ENCODE measurements at places on chromosomes 3 and 15.

GRCh38 chr3:125129512-125129997, 73.8 kb upstream of the HEG1 start:
- DNase-seq, result no peak

DNA sequence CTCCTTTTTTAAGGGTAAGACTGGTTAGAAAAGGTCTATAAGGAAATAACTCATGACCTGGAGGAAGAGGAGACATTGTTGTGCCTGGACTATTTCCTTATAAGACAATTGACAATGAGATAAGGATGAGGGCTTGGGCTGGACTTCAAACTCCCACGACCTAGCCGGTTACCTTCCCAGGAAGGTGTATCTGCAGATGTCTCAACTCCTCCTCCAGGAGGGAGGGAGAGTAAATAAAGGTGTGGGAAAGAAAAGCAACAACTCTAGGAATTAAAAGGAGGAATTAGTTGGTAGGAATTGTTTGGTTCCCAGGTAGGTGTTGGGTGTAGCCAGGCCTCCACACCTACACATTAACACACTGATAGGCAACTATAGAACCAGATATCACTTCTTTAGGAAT, 97.8 kb upstream of the TBL1XR1 start:
- DNase-seq, result no peak

GRCh38 chr3:11764931-11765363, 81.7 kb downstream of the TAMM41 start:
- DNase-seq, result no peak

DNA sequence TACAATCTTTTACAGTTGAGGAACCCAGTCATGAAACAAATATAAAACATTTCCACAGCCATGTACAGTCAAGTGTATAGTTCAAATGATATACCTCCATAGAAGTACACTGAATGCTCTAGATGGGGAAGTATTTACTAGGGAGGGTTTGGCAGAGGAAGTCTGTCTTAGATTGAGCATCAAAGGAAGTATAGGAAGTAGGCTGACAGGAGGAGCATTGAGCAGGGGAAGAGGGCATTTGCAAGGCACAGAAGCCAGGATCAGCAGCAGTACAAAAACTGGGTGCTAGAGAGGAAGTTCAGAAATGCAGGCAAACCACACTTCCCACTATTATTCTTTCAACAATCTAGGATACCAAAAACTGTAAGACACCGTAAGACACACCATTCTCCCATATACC, 122.6 kb downstream of the ANO10 start:
- no peak for DNase-seq

- no peak for DNase-seq
These were observed 735.0 kb downstream of the ROBO1 start for GRCh38 chr3:79032686-79033318.

DNA sequence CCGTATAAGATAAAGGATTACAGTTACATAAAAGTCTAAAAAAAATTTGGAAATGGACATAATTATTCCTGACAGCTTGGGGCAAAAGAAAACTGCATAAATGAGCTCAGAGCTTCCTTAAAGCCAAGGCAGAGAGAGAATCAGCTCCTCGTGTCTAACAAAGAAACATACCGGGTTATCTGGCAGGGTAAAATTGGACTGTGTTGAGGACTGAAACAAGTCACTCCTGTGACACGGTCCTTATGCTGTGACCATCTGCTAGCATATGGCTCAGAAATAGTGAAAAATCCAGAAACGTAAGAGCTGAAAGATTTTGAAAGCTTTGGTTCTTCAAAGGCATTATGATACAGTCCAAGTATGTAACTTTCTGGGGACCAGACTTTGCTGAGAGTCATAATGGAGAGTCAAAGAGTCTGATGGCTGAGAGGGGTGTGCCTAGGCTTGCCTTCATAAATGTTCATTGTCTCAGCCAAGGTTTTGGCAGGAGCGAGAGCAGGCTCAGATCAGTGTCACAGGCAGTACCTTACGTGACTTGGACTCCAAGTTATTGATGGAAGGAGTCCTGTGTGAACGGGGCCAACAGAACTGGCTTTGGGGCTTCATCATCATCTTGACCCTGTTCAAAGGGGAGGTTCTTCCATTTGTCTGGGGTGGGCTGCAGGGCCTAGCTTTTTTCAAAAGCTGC, 12.5 kb downstream of the MAP6D1 start:
- no peak for DNase-seq

DNA sequence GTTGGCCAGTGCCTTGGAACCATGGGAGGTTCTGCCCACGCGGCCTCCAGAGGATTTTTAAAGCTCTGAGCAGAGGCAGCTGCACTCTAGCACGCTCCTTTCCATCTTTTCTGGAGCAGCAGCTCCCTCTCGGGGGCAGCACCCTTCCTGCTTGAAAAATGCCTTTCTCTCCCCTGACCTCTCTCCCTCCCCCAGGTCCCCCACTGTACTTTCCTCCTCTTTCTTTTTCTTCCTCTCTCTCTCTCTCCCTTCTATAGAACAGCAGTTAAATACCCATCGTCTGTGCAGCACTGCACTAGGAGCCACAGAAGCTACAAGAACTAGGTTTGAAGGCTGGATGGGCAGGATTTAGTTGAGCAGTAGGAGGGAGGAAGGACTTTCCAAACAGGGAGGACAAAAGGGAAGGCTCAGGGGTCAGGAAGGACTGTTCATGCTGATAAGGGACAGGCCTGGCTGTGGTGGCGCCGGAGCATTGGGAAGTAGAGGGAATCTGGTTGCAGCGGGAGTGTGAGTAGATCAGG, 4.4 kb downstream of the ALPK3 start:
- no peak for DNase-seq

- no peak for DNase-seq
These were observed 1.6 kb upstream of the CTSH start for GRCh38 chr15:78946493-78946892.

GRCh38 chr3:57840473-57840872, 84.4 kb downstream of the SLMAP start:
- no peak for DNase-seq

DNA sequence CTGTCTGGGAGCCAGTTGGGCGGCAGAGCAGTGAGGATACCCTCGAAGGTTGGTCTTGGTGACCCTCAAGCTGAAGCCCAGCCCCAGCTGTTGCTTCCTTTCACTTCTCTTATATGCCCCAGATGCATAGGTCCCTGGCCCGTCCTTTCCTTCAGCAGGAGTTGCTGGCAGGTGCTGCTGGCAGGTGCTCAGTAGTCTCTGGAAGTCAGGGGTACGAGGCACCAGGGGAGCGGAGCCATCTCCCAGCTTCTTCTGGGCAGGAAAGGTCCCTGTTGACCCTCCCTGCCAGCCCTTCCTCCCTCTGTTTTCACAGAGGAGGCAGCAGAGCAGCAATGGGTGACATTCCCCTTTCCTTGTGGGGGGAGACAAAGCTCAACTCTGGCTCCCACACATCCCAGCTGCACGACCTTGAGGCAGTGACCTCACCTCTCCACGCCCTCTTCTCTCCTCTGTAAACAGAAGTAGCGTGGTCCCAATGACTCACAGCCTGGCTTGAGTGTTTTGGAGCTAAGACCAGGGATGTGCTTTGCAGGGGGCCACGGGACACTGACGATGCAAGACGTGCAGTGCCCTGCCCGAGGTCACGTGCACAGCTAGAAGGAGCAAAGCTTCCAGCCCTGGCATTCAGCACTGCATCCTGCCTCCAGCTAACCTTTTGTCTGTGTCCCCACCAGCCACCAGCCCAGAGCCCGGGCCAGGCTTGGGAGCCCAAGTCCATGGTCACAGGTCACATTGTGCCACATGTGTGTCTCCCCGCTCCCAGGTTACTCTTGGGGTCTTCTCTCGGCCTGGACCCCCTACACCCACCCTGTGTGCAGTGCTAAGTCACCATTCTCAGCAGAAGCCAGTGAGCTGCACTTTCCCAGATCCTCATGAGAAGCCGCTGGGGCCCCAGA, 49.7 kb downstream of the SLC6A6 start:
- no peak for DNase-seq

DNA sequence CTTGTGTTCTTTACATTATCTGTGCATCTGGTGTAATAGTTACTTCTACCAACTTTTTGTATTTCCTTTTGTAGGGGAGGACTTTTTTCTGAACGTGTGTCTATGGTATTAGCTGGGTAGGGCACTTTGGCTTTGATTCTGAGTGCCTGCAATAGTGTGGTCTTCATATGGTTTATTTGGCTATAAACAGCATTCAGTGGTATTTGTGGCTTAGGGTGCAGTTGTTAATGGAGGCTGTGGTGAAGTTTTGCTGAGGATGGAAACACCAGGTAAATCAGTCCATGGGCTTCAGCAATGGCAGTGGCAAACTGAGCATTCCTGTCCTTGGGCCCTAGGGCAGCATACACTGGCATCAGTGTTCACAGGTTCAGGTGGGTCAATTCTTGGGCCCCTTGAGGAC, 230.6 kb upstream of the CTNNB1 start:
- DNase-seq, result no peak

- DNase-seq, result no peak
These were observed 622 bp upstream of the PLSCR1 start for GRCh38 chr3:146544929-146545528.

DNA sequence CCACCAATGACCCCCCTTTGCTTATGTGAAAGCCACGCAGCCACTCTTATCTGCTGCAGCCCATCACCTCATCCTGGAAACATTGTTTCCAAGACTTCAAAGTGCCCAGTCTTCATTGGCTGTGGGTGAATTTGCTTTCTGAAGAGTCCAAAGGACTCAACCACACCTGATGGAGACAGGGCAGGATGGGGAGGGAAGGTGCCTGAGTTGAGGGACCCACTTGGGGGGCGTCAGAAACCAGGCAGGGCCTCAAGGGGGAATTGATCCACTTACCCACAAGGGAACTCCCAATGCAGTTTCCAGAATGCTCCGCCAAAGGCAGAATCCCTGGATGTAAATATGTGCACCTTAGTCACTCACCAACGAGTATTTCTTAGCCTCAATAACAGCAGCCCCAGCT, 147.9 kb upstream of the ATP2B2 start:
- DNase-seq, result no peak

GRCh38 chr3:99895703-99896441, 78.2 kb downstream of the CMSS1 start:
- DNase-seq, result no peak

DNA sequence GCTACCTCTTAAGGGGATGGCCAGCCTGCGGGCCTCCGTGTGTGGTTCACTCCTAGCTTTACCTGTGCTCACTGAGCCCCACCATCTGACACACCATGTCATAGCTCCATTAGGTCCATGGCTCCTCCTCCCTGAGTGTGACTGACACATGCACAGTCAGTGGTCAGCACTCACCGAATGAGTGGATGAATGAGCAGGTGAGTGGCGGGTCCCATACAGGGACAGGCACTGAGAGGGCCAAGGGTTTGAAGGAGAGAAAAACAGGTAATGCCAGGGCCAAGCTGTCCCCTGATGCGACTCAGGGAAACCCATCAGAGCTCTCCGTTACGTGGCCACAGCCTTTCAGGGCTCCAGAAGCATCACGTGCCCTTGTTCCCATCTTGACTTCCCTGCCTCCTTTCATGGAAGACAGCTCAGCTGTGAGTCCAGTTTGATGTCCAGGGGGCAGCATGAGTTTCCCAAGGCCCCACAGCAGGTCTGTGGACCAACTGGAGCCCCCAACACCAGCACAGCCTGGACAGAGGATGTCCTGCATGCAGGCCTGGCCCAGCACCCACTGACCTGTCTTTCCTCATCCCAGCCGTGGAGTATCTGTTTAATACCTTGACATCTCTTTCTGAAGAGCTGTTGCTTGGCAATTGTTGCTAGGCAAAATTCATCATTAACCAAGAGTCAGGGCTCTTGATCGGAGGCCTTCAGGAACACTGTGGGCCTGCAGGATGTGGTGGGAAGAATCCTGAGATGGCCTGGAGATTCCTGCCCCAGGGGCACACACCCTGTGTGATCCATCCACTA, 84.4 kb downstream of the PLXNA1 start:
- DNase-seq, result no peak

DNA sequence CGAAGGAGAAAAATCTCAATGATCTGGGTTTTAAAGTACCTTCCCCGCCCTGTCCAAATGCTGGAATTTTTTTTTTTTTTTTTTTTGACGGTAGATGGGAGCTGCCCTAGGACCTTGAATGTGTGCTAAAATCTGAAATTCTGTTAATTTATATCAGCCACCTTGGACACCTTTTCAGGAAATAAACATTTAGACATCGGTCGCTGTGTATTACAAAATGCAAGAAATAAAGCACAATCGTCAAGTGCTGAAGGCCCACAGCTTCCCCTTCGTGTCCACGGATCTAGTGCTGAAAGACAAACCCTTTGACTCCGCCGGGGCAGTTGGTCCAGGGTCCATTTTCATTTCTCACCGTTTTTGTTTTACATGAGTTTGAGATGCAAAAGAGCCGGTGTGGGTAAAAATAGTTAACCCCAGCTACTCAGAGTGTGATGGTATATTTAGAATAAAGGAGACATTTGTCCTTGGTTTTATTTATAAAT, 90.2 kb upstream of the CHD2 start:
- DNase-seq, result no peak

DNA sequence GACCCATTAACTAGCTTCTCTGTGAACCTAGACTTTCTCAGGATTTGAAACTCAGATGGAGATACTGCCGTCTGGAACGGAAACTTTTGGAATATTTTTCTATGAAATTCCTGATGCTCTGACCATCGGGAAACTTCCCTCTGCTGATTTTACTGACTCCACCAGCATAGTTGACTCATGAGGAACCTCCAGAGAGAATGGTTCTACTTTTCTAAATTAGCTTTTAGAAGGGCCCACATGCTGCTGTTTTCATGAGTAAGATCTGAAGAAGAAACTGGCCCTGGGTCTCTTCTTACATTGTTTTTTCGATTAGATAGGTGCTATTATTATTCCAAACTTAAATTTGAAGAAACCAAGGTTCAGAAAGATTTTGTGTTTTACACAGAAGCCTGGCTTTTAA, 326.3 kb upstream of the NR2E3 start:
- DNase-seq, result no peak

GRCh38 chr3:169992156-169992555, 25.5 kb downstream of the SEC62 start:
- no peak for DNase-seq

GRCh38 chr3:193946945-193947344, 189.0 kb upstream of the HES1 start:
- no peak for DNase-seq

- DNase-seq, result no peak
These were observed 557 bp downstream of the ELL3 start for GRCh38 chr15:43776101-43776717.

- no peak for DNase-seq
These were observed 34.2 kb upstream of the OCA2 start for GRCh38 chr15:28133281-28133680.

DNA sequence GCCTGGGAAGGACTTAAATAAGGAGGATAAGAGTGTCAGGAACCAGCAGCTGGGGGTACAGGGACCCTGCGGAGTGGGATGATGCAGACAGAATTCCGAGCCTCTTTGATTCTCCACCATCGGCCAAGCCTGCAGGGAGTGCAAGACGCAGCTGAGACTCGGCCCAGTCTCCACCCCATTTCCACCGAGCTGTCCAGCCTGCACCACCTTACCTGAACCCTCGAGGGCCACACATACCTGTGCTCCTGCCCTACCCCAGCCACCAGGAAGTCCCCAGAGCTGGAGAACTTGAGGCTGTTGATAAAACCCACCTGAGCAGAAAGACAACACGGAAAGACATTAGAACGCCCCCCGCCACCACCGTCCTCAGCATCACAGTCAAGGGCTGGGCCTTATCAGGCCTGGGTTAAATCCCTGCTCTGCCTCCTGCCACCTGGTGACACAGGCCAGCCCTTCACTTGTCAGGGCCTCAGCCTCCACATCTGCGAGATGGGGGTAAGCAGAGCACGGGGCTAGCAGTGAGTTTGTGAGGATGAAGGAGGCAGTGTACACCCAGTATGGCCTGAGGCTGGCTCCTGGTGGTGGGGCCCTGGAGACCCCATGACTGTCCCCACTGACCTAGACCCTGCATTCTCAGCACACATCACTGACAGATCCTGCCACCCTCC, 8.1 kb downstream of the RRP9 start:
- no peak for DNase-seq
